ENCODE measurements at places on chromosomes 7 and 10.

- no peak for DNase-seq
Observed at GRCh38 chr10:33732161-33732680, 397.8 kb upstream of the NRP1 start.

DNA sequence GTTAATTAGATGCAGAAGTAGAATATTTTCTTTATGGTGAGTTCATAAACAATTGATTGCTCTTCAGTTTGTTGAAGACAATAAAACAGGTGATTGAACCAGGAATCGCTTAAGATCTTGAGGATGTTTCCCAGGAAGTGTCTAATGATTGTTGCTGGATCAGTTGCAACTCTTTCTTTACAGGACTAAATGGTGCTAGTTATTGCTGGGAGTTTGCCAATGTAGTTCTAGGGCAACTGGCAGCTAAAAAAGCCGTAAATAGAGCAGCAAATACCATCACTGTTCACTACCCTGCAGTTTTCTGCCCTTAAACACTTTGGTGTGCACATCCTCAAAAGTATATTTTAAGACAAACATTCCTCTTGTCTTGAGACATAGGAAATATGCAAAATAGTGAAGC lies 119.2 kb upstream of the ANK3 start:
- no peak for DNase-seq

GRCh38 chr7:105707967-105708762 lies 126.9 kb upstream of the EFCAB10 start:
- DNase-seq, result no peak

- DNase-seq, result no peak
Observed at GRCh38 chr10:124677293-124677699, 66.9 kb downstream of the FAM53B start.

DNA sequence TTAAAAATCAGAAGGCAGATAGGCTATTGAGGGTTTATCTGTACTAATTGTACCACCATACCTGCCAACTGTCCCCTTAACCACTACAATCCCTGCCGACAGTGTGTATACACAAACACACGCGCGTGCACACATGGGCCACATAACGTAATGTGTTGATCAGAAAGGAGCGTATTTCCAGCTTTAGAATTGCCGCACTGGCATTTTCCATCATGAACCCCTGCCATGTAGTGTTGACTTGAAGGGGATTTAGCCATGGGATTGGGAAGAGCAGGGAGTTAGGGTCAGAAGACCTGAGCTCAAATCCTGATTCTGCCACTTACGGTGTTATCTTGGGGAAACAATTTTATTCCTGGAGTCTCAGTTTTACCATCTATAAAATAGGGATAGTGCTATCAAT lies 158.9 kb downstream of the TCF7L2 start:
- DNase-seq, result no peak

GRCh38 chr10:122617476-122618270 lies 57.1 kb downstream of the DMBT1 start:
- no peak for DNase-seq

GRCh38 chr10:35922876-35923600 lies 280.9 kb upstream of the FZD8 start:
- no peak for DNase-seq

DNA sequence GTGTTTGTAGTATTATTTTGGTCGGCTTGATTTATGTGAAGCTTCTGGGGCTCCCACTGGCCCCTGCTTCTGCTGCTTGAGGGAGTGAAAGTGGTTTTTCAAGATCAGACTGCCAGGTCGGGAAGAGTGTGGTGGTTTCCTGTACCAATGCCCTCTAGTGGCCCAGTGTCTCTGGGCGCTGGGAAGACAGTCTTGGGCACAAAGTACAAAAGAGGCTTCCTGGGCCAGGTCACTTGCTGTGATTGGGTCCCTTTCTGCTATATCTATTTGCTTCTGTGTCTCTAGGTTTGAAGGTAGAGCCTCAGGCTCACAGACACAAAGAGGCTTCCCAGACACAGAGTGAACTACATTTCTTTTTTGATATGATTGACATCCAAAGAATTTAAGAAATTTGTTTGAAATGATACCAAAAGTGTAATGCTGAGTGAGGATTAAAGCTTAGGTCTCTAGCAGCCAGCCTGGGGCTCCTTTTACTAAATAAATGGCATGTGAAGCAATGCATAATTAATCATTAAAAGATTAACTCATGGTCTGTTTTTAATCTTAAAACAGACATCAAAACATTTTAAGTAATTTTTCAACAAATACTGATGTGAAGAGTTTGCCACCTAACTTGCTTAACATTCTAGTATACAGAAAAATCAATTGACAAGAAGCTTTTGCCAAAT lies 36.3 kb downstream of the ABCB1 start:
- DNase-seq, result no peak

DNA sequence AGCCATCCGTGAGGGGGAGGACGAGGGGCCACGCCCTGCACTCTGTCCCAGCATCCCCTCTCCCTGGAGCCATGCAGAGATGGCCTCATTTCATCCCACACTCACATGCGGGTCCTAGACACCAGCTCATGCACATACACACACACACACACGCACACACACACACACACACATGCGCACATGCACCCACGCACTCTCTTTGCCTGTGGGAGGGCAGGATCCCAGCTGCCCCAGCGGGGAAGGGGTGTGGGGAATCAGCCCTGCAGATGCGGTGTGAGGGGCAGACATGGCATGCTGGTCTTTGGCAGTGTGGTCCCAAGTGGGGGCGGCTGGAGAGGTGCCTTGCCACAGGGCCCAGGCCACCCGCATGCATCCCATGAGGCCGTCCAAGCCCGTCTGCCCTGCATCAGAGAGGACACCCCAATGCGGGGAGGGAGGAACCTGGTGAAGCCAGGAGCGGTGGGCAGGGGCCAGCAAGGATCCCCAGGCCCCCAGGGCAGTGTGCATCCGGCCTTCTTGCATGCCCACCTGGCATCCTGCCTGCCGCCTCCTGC lies 68.1 kb downstream of the LHPP start:
- DNase-seq, result no peak

- no peak for DNase-seq
Observed at GRCh38 chr10:133326745-133327650, 9.7 kb downstream of the CALY start.

- DNase-seq, result no peak
Observed at GRCh38 chr10:19895500-19895899, 79.3 kb downstream of the PLXDC2 start.

DNA sequence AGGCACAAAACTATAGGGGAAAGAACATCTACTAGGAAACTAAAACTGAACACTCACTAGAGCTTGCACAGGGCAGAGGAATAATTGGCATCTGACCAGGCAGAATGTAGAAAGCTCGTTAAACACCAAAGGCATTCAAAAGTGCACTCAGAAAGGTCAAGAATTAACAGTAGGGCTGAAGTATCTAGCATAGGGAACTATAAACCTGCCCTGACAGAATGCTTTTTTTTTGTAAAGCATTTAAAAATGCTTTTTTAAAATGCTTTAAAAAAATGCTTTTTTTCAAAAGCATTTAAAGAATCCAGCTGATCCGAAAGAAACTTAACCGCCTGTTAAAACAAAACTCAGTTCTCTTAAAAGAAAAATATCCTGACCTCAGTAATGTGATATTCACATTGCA lies 74.6 kb upstream of the EGFR start:
- no peak for DNase-seq

DNA sequence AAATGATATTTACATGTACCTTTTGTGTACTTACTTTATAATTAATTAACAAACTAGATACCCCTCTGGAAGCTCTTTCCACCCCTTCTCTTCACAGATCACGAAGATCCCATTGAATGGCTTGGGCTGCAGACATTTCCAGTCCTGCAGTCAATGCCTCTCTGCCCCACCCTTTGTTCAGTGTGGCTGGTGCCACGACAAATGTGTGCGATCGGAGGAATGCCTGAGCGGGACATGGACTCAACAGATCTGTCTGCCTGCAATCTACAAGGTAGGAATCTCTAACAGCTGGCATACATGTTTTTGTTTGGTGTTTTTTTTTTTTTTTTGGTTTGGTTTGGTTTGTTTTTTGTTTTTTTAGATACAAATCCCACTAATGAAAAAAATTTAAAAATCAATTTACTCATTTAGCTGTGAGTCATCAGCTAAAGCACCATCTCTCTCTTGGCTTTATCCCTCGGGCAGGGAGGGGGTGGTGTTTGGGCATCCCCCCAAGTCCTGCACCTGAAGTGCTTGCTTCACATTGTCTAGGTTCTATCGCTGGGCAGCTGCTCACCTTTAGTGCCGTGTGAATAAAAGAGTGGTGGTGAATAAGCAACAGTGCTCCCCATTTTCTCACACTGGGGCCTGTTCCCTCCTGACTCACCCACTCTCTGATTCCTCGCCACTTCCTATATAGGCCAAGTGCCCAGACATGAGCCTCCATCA lies 68.9 kb downstream of the MET start:
- DNase-seq, result peak; percentile 80

DNA sequence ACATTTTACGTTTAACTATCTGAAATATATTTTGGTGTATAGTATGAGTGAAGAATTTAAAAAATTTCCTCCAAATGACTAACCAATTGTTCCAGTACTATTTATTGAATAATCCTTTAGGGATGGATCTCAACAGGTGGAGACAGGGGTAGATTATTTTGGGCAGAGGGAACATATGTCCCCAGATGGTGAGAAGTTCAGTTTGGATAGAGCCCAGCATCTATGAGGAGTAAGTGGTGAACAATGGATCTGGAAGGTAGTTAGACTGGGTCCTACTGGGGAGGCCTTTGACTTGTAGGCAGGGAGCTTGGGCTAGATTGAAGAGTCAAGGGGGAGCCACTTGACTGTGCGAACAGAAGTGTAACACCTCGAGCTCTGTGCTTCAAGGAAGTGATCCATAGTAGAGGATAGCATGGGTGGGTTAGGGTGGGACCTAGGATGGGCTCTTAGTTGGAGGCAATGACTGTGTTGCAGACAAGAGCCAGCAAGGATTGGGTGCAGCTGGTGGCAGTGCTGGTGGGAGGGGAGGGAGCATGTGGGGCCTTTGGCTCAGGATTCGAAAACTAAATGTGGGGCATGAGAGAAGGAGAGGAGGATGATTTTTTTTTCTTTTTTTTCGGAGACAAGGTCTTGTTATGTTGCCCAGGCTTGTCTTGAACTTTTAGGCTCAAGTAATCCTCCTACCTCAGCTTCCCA lies 3.9 kb upstream of the PURB start:
- no peak for DNase-seq

DNA sequence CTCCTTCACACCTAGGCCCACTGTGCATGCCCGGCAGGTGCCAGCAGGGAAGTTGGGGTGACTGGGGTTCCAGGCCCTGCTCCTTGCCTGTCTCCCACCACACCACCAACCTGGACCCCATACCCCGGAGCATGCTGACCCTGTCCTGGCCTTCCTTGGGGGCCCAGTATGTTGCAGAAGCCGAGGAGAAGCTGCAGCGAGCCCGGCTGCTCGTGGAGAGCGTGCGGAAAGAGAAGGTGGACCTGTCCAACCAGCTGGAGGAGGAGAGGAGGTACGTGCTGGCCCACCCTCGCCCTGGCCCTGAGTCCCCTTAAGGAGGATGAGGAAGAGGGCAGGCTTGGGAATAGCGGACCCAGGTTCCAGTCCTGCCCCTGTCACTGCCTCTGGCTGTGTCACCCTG lies 70.8 kb downstream of the CLIP2 start:
- DNase-seq, result no peak

DNA sequence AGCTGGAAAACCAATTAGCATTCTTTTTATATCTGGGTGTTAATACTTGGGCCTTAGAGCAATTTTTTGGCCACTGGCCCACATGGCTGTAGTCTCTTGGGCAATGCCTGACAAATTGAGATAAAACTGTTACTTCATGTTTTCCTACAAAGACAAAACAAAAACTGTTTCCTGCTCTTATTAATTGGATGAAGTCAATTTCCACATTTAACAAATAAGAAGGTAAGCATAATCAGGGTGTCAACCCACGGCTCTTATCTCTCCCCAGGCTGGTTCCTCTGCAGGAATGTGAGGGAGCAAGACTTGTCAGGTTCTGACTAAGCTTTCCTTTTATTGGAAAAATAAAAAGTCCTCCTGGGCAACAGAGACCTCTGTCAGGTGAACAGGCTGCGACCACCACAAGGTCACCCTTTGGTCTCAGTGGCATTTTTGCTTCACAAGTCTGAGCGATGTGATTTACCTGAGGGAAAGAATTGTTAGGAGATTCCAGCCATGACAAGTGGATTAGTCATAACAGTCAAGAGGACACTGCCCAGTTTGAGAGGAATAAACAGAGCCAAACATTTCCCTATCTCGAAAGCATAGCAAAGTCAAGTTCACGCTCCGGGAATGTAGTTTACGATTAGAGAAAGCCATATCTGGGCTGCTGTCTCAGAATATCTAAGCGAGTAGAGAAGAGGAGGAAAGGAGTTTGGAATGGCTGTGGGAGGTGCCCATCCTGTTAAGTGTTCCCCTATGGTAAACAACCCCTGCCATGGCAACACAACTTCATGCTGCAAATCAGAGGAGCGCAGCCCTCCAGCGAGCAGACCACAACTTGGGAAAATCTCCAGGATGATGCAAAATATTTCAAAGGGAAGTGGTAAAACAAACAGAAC lies 144.4 kb downstream of the TES start:
- peak; percentile 98 for DNase-seq

DNA sequence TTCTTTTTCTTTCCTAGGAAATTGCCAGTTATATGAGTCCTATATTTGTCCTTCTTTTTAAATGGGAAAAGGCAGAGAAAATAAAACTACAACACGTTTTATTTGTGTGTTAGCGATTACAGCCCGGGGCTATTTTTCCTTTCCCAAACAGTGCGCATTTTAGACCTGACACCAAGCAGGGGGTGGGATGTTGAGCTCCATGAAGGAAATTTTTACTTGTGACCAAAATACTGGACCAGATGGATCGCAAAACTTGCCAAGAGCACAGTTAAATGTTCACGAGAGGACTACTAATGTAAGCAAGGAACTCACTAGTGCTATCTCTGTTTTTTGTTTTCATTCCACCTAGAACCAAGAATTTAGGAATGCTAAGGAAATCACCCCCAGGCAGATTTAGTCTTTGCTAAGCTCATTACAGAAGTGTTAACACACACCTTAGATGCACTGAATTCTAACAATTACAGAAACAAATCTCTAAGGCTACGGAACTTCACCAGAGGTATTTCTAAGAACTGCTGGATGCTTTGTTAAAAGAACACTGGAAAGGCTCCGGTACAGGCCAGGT lies 114.8 kb downstream of the JAZF1 start:
- DNase-seq, result no peak

- no peak for DNase-seq
Observed at GRCh38 chr10:124090601-124091209, 2.7 kb downstream of the CHST15 start.

DNA sequence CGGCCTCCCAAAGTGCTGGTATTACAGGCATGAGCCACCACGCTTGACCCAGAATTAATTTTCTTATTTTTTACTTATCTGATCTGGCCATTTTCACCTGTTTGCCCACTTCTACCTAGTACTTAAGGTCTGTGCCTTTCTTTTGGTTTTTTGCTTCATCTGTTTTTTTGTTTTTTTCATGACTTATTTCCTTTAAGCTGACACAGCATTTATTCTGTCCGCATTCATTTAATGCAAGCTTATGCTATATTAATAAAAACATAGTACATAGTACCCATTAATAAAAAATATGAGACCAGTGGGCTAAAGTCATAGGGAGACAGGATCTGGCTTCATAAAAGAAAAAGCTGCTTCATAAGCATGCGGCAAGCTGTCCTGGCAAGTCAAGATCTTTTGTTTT lies 205.4 kb downstream of the ZEB1 start:
- no peak for DNase-seq
